ENCODE measurements at places on chromosomes 2 and 18.

GRCh38 chr2:235917506-235917905 lies 250.7 kb downstream of the GBX2 start:
- H3K36me3 ChIP-seq, result peaks cover 50% of the 10 kb centered on the region
- no peak overlapping the region for H3K27ac ChIP-seq
- no peak for DNase-seq
- H3K27me3 ChIP-seq, result no peaks in the 10 kb centered on the region
- H3K4me1 ChIP-seq, result peaks cover 7% of the 10 kb centered on the region

GRCh38 chr18:77622009-77622692 lies 372.5 kb downstream of the GALR1 start:
- no peak overlapping the region for H3K4me3 ChIP-seq
- H3K36me3 ChIP-seq, result peaks cover 5% of the 10 kb centered on the region
- H3K27me3 ChIP-seq, result no peaks in the 10 kb centered on the region
- H3K27ac ChIP-seq, result no peak overlapping the region
- DNase-seq, result no peak
- H3K4me1 ChIP-seq, result peaks cover 7% of the 10 kb centered on the region

DNA sequence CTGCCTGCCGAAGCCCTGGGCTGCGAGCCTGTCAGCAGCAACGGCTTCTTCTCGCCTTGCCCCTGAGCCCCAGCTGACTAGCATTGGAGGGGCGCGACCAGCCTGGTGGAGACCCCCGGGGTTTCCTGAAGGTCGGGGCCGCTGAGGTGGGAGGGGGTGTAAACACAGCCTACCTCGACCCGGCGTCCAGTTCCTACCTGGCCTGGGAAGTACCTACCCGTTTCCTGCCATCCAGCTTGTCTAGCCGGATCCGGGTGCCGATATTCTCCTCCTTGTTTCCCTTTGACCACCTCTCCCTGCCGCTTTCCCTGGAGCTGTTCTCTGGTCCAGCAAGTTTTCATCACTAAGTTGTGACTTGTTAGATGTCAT lies 511 bp downstream of the MOB4 start:
- H3K27me3 ChIP-seq, result no peaks in the 10 kb centered on the region
- peaks cover 8% of the 10 kb centered on the region for H3K36me3 ChIP-seq
- no peak for DNase-seq
- peaks cover 33% of the 10 kb centered on the region for H3K4me1 ChIP-seq

GRCh38 chr2:72211350-72211749 lies 63.7 kb upstream of the CYP26B1 start:
- peaks cover 2% of the 10 kb centered on the region for H3K36me3 ChIP-seq
- DNase-seq, result no peak
- H3K27me3 ChIP-seq, result no peaks in the 10 kb centered on the region
- no peak overlapping the region for H3K4me3 ChIP-seq
- no peak overlapping the region for H3K27ac ChIP-seq
- H3K4me1 ChIP-seq, result peaks cover 17% of the 10 kb centered on the region

DNA sequence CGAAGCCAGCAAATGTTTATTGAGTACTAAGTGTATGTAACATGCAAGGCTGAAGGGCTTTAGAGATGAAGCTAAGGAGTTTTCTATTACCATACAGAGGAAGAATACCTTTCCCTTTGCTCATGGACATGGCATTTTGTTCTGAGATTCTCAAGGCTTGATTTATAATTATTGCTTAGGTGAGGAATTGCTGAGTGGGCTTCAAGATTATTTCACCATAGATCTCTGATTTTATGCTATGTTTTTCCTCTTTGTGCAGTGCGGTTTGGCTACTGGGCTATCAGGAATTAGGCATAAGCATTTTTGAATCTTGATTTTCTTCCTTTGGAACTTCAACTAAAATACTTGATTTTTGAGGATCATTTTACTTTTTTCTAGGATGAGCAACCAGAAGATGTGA lies 42.5 kb downstream of the VRK2 start:
- H3K4me3 ChIP-seq, result no peak overlapping the region
- no peak for DNase-seq
- peaks cover 25% of the 10 kb centered on the region for H3K36me3 ChIP-seq
- no peak overlapping the region for H3K27ac ChIP-seq

Data from neural crest cell (in vitro differentiated cells).